GM13976 (cell line): ENCODE measurements at places on chromosomes 3 and 15.

DNA sequence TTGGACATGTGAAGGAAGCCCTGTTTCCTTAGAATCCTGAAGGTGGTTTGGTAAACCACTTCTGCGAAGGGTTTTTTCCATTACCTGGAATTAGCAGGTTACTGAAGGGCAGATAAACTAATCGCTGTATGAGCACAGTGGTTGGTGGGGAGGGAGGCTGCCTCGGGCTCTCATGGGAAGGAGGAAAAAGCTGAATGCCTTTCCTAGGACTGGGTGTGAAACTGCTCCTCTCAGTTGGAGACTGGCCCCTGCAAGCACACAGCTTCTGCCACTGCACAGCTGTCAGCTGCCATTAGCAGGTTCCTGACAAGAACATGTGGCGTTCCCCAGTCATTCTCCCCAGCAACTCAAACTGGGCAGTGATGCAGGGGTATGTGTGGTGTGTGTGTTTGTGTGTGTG is 376.3 kb downstream of the GAP43 start:
- DNase-seq, result no peak

DNA sequence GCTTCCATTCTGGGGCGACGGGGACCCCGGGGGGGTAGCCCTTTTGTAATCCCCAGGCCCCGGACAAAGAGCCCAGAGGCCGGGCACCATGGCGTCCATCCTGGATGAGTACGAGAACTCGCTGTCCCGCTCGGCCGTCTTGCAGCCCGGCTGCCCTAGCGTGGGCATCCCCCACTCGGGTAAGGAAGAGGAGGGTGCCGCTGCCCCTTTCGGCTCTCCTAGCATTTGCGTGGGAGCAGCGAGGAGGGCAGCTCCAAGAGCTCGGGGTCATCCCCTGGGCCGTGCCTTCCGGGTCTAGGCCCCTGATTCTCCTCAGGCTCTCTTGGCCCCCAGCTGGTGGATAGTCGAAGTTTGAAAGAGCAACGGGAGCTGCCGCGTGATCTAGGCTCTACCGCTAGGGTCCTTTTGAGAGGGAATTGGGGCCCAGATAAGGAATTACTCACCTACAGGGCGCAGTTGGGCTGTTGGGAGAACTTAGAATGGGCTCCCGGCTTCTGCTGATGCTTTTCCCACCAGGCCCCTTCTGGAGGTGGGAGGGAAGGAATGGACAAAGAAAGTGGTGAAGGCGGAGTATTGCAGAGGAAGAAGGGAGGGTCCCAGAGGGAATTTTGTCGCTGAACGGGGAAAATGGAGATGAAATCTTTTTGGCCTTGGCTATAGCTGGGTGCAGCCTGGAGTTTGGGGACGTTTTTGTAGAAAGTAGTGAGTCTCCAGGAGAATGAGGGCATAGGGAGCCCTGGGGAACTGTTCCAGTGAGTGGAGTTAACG is 615 bp downstream of the VPS18 start:
- peak; percentile 73 for DNase-seq

DNA sequence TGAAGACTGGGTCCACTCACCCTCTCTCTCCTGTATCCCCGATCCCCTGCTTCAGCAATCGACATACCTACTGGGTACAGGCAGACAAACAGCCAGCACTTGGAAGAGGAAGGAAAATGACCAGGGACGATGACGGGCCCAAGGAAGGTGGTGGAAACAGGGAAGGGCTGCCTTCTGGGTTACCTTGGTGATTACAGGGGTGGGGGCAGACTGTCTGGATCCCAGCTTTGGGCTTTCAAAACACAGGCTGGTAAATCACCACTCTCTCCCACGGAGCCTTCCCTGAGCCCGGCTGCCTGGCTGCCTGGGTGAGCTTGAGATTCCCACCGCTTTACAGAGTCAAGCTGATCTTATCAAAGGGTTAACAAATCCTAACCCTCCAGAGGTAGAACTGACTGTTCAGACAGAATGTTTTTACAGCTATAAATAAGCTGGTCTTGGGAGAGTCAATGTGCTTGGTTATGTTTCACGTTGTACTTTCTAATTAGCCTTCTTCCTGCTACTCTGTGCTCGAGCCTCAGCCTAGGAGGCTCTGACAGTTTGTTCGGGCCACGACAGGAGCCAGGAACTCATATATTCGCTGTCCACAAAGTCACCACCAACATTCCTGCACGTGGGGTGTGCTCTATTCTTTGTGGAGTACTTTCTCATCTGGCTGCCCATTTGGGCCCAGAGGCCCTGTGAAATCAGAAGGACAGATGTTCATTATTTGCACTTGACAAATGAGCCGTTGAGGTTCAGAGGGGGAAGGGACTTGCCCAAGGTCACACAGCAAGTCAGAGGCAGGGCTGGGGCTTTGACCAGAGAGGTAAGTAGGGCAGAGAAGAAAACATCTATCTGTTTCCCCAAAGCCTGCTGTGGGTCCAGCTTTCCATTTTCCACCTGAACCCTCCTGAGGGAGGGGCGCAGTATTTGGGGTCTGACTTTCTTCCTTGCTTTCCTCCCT is 63.5 kb downstream of the FEM1B start:
- DNase-seq, result no peak

DNA sequence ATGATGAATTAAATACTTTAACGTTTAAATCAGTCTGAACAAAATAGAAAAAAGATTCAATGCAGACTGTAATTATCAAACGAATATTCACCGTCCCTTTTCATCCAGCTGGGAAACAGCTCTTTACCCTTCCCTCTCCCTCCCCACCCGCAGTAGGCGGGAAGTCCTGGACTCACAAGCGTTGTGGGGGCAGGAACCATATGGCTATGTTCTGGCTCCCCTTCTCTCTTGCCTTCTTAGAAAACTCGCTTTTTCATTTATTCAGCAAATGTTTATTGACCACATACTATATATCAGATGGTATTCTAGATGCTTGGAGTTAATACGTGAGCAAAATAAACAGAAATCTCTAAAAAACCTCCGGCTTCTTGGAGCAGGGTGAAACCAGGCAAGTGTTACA is 715 bp upstream of the SCAPER start:
- no peak for DNase-seq

DNA sequence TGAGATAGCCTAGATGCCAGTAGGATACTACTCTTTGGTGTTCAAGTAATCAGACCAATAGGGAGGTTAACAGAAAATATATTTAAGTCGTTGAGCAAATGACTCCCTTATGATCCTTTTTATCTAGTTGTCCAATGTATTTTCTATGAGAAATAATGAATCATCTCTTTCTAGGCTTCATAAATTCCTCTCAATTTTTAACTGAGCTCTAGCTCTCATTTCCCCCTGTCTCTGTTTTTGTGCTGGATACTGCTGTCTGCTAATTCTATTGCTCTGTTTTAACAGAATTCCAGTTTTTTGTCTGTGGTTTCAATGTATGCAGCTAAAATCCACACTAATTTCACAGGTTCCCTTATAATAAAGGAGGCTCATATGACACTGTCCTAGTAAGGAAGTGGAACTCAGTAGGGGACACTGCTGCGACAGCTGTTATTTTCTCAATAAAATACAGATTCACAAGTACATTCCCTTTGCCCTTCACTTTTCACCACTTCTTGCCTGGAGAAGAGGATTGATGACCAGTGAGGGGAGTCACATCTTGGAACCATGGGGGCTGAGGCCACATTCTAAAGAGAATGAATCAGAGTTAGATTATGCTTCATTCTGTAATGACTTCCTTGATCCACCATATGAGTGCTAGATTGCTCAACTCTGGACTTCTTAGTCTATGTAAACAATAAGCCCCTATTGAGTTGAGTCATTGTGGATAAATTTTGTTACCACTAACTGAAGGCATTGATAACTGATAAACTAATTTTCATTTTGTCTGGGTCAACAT is 558.7 kb upstream of the KCNMB2 start:
- no peak for DNase-seq

DNA sequence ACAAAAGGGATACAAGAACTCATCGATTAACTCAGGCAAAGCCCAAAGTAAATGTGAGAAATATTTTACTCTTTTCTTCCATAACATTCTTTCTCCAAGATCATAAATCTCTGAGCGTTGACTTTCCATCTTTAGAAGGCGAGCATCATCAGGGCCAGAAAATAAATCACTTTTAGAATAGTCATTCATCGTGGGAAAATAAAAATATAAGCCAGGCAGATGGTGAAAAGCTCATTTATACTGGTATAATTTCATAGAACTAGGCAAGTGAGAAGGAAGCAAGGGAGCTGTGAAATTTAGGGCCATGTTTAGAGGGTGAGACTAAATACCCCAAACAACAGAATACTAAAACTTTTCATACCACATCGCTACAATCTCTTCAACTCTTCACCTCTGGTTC is 191.0 kb downstream of the STT3B start:
- DNase-seq, result no peak

- DNase-seq, result no peak
These were observed 70.8 kb downstream of the SEC22A start for GRCh38 chr3:123272547-123272946.

DNA sequence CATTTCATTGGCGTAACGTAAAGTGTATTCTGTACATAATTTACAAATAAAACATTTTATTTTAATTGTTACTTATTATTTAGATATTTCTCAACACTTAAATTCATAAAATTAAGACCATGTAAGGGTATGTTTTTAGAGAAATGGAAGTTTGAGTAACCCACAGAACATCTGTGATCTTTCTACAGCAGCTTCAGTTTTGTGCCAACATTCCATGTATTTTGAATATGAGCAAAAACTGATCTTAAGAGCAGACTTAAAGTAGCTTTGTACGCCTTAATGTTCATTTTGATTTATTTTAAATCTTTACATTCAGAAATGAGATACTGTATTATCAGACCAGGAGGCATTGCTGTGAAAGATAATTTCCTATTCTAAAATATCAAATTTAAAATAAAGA is 27.2 kb downstream of the SEC62 start:
- no peak for DNase-seq

DNA sequence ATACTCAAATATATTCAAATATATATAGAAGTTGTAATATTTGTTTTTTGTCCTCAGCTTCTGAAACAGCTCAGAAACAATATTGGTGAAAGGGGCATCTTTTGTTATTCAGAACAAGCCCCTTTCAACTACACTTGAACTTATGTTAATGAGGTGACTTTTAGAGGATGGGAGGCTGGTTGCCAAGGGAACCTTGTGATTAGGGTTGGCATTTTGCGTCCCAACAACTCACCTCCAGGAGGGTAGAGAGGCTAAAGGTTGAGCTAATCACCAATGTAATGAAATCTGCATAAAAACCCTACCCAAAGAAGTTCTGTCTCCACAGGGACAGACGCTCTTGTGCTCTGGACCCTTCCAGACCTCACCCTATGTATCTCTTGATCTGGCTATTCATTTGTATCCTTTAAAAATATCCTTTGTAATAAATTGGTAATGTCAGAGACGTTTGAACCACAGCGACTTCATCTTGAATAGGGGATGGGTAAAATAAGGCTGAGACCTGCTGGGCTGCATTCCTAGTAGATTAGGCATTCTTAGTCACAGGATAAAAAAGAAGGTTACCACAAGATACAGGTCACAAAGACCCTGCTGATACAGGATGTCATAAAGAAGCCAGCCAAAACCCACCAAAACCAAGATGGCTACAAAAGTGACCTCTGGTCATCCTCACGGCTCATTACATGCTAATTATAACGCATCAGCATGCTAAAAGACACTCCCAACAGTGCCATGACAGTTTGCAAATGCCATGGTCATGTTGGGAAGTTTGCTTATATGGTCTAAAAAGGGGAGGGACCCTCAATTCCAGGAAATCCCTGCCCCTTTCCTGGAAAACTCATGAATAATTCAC is 111.1 kb downstream of the FMN1 start:
- DNase-seq, result no peak

DNA sequence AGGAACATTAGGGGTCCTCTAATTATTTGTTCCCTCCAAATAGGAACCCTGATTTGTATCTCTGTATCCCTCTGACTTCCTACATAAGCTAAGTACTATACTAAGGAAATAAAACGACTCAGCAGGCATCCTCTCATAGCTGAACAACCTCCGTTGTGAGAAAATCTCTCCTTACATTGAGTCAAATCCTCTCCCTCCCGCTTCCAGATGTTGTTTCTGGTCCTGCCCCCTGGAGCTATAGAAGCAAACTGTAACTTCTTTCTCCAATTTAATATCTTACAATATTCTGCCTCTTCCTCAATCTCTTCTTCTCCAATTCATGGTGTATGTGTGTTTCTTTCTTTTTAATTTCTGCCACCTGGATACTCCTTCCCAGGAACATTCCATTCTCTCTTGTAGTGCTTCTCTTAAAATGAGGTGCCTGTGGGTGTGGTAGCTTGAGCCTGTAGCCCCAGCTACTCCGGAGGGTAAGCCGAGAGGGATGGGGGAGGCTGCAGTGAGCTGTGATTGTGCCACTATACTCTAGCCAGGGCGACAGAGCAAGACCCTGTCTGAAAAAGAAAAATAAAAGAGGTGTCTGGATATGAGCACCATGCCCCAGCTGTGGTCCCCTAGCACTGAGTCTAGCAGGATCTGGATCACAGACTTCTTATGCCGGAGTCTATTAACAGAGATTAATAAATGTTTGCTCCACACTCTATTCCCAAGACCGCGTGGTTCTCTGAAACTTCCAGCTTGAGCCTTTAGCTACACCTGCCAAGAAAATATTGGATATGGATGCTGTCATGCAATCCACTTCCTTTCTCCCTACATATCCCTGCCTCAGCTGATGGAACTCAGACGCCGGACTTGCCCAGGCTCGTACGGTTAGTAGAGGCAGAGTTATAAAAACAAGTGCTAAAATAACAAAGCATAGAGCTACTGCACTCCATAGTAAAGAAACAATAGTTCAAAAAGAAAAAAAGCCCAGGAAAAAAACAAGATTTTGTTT is 42.9 kb upstream of the NEO1 start:
- no peak for DNase-seq

GRCh38 chr3:10025205-10026083 is 793 bp upstream of the FANCD2 start:
- no peak for DNase-seq
